ENCODE measurements at places on chromosomes 7 and 10.

GRCh38 chr10:74380795-74381194 is 229.8 kb downstream of the ADK start:
- no peak for DNase-seq

DNA sequence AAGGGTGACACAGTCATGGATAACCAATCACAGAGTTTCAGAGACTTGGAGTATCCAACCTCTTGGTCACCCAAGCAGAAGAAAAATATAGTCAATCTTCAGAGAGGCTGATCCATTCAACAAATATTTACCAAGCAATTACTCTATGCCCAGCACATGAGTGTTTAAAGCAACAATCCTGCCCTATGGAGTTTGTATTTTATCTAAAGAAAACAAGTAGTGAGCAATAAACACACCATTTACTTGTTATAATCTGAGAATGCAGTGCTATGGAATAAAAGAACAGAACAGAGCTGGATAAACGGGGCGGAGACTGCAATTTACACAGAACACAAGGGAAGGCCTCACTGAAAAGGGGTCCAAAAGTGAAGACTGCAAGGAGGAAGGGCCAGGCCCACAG is 63.8 kb downstream of the GRB10 start:
- DNase-seq, result peak; percentile 29

GRCh38 chr7:133054162-133054840 is 27.6 kb downstream of the CHCHD3 start:
- no peak for DNase-seq

- no peak for DNase-seq
These were observed 57.6 kb upstream of the ANAPC16 start for GRCh38 chr10:72158176-72158575.

GRCh38 chr10:50919010-50919409 is 33.6 kb upstream of the A1CF start:
- no peak for DNase-seq

GRCh38 chr7:98294798-98295382 is 13.4 kb downstream of the BRI3 start:
- peak; percentile 88 for DNase-seq

DNA sequence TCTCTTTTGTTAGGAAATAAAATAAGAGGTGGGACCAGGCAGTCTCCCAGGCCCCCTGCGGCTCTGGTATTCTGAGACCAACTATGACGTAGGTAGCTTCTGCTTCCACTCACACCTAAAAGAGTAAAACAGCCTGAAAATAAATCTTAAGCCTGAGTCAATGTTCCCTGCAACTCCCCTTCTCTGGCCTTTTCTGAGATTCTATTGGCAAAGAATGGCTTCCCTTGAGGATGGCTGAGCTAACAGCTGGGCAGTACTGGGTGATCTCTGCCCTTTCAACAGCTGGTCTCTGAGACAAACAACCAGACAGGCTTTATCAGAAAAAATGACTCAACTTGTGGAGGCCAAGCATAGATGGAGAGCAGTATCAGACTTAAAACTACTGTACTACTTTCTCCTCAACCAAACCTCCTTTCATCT is 58.7 kb downstream of the CREB3L2 start:
- no peak for DNase-seq

DNA sequence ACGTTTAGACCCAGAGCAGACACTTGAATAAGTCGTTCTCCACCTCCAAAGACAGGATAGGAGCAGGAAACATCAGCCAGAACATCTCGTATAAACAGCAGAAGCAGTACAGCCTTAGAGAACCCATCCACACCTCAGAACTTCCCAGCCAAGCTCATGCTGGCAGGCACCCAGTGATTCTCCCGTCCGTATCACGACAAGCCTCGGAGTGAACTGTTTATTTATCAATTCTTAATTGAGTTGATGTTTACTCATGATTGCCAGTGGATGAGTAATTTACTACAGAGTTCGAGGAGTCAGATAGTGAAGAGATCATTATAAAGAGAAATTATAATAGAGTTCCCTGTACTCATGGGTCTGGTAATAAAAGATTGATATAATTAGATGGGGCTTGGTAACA is 811.5 kb downstream of the LRMDA start:
- no peak for DNase-seq

DNA sequence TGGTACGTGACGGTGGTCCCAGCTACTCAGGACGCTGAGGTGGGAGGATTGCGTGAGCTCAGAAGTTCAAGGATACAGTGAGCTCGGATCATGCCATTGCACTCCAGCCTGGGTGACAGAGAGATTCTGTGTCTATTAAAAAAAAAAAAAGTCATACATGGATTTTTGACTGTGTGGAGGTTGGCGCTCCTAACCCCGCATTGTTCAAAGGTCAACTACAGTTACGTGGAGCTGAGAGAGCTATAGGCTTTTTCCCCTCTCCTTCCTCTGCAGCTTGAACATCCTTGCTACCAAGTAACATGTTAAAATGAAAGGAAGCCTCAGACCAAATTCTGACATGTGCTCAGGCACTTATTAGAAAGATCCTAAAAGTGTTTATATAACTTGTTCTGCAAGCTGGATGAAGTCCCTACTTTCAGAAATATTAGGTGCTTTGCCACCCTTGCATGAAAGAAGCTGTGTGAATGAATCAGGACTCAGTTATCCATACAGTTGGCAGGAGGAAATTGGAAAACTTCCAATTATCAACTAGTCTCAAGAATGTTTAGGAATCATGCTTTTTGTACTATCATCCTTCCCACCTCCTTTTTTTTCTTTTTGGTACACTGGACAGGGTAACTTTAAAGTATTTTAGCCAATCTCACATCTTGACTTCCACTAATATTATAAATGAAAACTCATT is 12.5 kb upstream of the ST7 start:
- DNase-seq, result no peak

DNA sequence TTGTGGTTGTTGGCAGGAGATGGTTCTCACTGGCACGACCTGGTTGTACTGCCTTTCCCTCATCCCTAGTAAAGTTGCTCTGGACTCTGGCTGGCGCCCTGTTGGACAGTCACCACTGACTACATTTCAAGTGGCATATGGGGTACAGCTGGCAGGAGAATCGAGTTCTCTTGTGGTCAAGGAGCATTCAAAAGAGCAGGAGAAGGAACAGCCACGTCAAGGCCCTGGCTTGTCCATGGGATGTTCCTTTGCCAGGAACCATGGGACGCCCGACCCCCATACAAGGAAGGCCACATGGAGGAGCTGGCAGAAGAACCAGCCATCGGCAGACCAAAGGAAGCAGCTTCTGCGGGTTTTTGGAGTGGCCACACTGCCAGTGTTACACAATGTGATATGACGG is 87.0 kb upstream of the SLC25A13 start:
- no peak for DNase-seq

DNA sequence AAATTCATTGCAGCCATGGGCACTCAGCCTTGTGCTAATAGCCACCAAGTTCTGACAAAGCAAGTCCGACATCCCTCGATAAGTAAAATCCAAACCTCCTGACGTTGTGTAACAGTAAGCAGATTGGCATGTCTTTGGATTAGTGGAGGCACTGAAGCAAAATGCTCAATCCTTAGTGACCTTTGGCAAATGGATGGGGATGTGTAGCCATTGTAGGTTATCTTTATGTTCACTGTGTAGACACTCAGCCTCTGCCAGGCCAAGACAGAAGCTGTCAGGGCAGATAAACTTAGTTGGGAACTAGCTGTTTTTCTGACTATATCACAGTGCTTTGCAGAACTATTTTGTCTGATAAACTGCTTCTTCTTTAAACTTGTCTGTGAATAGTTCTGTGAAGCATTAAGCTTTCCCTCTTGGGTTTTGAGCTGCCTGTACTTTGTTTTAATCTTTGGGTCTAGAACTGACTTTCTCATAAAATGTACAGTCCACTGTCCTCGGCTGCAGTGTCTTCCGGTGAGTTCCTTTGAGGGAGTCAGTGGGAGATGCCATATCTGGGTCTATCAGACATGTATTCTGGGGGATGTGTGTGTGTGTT is 220.8 kb downstream of the LRMDA start:
- DNase-seq, result no peak

GRCh38 chr7:29765490-29765889 is 40.8 kb upstream of the WIPF3 start:
- no peak for DNase-seq

DNA sequence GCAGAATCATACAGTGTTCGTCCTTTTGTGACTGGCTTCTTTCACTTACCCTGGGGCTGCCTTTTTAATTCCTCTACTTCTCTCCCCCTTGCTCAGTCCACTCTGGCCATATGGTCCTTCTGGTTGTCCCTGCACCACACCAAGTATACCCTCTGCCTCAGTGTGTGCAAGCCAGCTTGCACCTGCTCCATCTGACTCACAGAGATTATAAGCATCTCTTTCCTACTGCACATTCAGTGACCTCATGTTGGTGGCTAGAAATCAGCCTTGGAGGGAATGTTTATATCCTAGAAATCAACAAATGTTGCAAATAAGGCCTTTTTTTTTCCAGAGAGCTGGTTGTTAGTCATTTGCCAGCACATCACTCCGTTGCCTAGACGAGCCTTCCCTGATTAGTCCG is 67.5 kb upstream of the C10orf90 start:
- DNase-seq, result no peak

DNA sequence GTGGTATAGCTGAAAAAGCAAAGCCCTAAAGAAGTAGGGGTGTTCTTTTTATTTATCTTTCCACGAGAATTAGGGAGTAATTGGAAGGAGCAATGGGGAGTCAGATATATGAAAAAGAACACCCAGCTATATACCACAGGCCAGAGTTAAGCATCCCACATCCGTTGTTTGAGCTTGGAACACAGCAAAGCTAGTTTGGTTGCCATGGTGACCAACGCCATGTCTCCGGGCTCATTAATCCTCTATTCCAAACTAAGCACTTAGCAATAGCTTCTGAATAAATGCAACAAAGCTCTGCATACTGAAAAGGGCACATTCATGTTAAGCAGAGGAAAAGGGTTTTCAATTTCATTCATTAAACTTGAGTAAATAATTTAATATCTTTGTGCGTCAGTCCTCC is 23.5 kb downstream of the ASB4 start:
- DNase-seq, result no peak

DNA sequence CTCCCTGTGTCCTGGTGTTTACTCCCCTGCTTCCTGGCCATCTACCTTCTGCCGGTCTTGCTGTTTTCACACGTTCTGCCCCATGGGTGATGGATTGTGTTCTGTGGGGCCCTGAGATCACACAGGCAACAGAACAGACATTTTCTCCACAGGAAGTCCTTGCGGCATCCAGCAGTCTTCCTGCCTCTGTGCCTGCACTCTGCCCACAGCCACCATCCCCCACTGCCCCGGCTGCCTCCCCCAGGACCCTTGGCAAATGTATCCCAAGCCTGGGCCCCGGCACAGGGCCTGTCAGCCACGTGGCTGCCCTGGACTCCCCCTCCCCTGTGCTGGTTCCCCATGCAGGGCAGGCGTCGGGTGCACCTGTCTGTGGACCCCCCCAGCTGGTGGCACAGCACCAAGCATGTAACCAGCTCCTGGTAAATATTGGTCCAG is 184.2 kb downstream of the WDR37 start:
- DNase-seq, result no peak

GRCh38 chr7:92751902-92752901 is 84.2 kb downstream of the CDK6 start:
- peak; percentile 24 for DNase-seq

DNA sequence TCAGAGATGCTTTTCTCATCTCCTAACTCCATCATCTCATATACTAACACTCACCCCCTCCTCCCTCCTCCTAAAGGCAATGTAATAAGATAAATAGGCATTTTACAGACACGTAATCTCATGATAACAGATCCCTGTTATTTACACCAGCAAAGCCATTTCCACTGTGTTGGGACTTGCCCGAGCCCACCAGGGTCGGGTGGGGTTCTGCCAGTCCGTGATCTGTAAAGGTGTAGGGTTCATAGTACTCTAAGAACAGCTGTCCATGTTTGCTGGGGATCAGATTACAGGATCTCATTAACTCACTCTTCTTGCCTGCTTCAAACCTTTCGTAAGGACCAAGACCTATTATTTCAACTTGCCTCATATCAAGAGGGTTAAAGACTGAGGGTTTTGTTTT is 172.4 kb downstream of the FZD1 start:
- no peak for DNase-seq

- peak; percentile 80 for DNase-seq
These were observed 820 bp downstream of the WAC start for GRCh38 chr10:28533571-28534304.

DNA sequence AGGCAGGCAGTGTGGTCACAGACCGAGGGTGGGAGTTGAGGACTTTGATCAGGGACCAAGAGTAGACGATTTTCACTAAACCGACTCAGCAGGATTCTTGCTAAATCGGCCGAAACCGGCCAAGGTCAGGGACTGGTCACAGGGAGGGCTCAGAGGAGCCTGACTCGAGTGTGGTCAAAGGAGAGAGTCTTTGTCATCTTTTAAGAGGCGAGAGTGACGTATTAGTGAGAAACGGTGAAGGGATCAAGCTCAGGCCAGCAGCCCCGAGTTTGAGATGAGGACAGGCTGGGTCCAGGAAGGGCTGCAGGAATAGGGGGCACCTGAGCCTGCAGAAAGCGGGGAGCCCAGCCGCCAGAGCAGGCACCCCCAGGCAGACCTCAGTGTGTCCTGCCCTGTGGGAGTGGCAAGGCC is 41.6 kb upstream of the FAM20C start:
- DNase-seq, result no peak

DNA sequence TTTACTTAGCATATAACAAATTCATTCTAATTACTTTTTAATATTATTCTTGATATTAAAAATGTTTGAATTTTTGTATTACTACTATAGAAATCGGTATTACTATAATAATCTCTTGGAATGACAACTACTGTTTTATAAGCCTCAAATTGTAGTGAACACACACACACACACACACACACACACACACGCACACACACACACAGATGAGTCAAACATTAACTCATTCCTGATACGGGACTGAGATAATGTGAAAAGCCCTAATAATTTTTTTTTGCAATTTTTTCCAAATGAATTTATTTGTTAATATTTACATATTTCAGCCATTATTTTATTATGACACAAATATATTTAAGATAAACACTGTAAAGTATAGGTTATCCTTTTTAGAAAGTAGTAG is 951.2 kb upstream of the PHF14 start:
- DNase-seq, result no peak

DNA sequence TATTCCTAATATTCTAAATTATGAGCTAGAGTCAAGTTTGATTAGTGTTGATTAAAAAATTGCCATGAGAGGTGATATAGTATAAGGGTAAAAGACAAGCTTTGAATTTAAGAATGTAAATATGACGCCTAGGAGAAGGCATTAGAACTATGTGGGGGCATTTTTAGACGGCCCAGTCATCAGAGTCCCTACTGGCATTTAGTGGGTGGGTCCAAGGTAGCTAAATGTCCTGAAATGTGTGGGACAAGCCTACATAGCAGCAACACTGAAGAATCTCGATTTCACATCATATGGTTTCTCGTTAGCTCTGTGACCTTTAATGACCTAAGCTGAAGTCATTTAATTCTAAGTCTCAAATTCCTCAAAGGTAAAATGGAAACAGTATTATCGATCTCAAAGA is 133.5 kb downstream of the SGMS1 start:
- DNase-seq, result no peak

- no peak for DNase-seq
These were observed 32.0 kb downstream of the C10orf53 start for GRCh38 chr10:49711481-49711880.

Measured in Caco-2 (cell line).